ENCODE measurements at places on chromosomes 12 and 14. TPM values are rescaled to one million over a fixed set of nuclear protein-coding genes. Genes with fewer than 3 reads are reported as not detected.
A peak's percentile ranks its signal among the peaks of the same experiment; 100 is the strongest.

- DNase-seq, result no peak
These were observed 22.4 kb downstream of the SLC7A8 start for GRCh38 chr14:23160924-23161522.

GRCh38 chr12:106646472-106646871, 63.7 kb downstream of the RFX4 start:
- DNase-seq, result no peak

GPR84 gene
- not detected for total RNA-seq

GRCh38 chr14:66088656-66089055, 397.5 kb upstream of the CCDC196 start:
- DNase-seq, result no peak

RASSF9 gene
- not detected for total RNA-seq

DNA sequence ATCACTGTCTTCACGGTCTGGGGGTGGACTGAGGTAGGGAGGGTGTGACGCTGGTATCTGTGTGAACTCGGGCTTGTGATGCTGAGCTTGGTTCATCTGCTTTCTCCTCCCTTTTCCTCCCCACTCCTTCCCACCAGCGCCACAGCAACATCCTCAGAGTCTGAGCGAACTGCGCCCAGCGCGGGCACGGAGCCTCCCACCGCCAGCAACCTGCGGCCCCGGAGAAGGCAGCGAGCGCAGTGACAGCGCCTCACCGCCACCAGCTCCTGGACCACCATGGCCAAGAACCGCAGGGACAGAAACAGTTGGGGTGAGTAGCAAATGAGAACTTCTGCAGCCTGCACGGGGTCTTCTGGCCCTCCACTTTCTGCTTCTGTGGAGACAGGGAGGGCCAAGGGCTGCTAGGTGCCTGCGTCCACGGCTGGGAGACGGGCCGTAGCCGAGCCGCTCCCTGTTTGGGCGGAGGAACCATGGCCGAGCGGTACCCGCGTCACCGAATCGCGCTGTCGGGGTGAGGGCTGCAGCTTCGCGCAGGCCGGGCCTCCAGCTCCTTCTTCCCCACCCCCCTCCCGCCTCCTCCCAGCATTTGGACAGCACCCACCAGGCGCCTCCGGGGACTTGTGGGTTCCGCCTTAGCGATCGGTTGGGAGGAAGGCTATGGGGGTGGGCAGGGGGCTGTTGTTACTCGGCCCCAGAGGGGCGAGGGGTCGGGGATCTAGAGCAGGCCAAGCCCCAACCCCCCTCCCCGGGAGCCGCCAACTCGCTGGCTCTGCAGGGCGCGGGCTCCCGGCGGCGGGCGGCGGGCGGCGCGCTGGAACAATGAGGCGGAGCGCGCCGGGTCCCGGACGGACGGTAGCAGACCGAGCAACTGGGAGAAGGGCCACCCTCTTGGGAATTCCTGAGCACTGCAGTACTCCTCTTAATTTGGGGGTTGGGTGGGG, at the start of gene ATL1:
Gene ATL1, plus strand, starts transcription at position 156 of the 941 bp plus-strand sequence. Its CDS starts 121 bp downstream, at position 277.
- DNase-seq, result peak; percentile 29

KRT75 gene
- total RNA-seq, result not detected

- DNase-seq, result peak; percentile 6
These were observed 53.4 kb downstream of the IFNG start for GRCh38 chr12:68106160-68106559.

MMP14 gene
- 17.8 TPM for total RNA-seq

DNA sequence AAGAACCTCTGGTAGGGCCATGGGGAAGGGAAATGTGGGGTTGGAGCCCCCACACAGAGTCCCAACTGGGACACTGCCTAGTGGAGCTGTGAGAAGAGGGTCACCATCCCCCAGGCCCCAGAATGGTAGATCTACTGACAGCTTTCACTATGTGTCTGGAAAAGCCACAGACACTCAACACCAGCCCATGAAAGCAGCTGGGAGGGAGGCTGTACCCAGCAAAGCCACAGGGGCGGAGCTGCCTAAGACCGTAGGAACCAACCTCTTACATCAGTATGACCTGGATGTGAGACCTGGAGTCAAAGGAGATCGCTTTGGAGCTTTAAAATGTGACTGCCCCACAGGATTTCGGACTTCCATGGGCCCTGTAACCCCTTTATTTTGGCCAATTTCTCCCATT, 97.8 kb downstream of the HMGA2 start:
- DNase-seq, result no peak

DNA sequence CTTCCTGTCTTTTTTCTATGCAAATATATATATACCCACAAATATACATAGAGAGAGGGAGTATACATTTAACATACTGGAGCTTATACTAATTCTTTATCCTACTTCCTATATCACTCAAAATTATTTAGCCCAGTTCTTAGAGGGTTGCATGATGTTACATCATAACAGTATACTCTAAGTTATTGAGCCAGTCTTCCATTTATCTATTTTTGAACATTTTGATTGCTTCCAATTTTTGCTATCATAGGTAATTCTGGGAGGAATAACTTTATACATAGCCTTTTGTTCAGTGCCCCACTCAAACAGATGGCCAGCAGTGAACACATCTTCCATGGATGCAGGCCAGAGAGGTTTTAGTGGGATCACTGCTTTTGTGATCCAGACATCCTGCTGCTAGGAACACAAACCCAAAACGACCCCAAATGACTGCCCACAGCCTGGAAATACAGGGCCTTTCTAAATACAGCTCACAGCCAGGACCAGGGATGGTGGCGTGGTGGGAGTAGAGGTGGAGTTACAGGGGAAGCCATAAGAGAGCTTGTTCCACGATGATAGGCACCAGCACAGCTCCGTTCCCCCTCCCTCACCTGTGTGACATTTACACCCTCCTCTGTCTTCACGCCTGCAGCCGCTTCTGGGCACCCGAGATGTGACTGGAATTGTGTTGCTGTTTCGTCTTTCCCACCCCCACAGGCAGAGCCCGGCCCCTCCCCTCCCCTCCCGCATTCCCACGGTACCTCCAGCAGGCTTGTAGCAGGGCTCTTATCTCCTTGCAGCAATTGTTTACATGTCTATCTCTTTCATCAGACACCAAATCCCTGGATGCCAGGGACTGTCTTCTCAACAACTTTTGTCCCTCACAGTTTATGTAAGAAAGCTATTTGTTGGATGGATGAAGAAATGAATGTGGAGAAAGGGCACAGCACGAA, 30.7 kb upstream of the HDAC7 start:
- DNase-seq, result no peak

- DNase-seq, result peak; percentile 38
These were observed 40.1 kb upstream of the CISTR start for GRCh38 chr12:53791735-53792326.

GRCh38 chr12:98373025-98373554, 142.3 kb upstream of the TMPO start:
- peak; percentile 39 for DNase-seq

GRCh38 chr12:90086281-90086680, 377.6 kb upstream of the ATP2B1 start:
- DNase-seq, result no peak

FAM161B gene
- 1.6 TPM for total RNA-seq
